ENCODE measurements at places on chromosomes 1 and 21.

- no peak for DNase-seq
These were observed 587 bp downstream of the SCNM1 start for GRCh38 chr1:151166505-151166956.

DNA sequence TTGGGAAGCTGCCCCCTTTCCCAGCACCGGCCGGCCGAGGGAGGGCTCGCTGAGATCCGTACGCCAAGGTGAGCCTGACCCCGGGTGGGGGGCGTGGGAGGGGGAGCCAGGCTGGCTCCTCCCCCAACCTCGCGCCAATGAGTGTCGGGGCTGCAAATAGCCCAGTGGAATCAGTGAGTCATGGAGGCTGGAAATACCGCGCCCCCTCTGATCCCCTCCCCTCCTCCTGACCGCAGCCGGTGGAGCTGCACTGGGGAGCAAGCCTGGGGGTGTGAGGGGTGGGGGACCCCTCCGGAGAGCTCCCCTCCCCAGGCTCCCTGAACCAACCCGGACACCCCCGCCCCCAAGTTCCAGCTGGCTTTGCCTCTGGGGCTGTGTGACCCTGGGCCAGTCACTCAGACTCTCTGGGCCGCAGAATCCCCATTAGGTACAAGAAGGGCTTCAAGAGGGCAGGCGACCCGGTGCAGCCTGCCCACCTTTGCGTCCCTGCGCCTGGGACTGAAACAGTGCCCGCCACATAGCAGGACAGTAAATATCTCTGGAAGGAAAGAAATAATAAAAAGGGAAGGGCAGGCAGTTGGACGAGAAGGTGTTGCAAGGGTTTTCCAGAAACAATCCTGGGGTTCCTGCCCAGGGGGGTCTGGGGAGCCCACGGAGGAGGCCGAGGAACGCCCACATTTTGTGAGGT, 4.5 kb downstream of the HSPB7 start:
- peak; percentile 30 for DNase-seq

GRCh38 chr1:89035080-89035479, 12.4 kb upstream of the GBP3 start:
- no peak for DNase-seq

GRCh38 chr1:95953015-95953414, 719.0 kb downstream of the RWDD3 start:
- no peak for DNase-seq

DNA sequence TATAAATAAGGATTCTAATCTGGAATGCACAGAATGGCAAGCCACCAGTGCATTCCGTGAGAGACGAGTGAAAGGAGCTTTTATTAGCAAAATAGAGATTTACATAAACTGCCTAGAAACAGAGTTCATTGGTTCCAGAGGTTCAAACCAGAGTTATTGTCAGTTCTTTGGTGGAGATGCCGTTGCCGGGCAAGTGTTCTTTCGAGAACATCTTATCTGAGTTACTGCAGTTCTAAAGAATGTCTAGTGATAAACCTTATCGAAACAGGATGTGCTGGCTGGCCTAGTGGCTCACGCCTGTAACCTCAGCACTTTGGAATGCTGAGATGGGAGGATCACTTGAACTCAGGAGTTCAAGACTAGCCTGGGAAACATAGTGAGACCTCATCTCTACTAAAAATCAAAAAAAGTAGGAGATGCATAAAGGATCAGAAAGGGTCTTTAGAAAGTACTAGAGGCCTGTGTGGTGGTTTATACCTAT, 19.9 kb upstream of the EVI5 start:
- no peak for DNase-seq

- no peak for DNase-seq
These were observed 155.9 kb upstream of the L1TD1 start for GRCh38 chr1:62038594-62039284.

DNA sequence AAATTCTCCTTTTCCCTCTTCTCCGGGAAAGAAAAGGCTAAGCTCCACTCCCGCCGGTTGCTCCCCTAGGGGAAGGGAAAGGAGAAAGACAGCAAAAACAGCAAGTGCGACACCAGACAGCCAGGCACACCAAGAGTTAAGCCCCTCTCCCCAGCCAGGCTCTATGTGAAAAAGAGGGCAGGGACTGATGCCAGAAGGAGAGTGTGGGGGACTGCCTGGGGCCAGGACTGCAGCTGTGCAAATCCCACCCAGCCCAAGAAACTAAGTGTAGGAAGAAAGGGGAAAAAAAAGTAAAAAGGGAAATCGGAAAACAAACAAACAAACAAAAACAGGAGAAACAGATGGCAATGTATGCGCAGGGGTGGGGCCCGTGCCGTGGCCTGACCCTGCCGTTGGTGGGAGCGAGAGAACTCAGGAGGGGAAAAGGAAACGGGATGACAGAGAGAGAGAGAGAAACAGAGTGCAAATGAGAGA, 27.7 kb upstream of the FMO1 start:
- DNase-seq: no peak

DNA sequence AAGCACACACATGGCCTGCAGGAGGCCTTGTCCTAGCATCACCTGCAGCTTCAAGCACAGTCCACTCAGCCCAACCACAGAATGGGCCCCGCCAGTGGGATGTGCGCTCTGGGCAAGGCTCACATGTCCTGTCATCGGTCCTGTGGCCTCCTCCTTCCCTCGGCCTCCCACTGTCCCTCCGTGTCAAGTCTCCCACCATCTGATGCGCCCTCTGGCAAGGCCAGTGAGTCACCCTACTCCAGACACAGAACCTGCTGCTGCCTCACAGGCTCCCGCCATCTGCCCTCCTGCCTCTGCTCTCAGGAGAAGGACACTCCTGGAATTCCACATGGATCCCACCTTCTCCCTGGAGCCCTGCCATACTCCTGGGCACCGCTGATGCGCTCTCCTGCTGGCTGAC, 14.2 kb downstream of the KCNAB2 start:
- no peak for DNase-seq

- no peak for DNase-seq
These were observed 207.0 kb downstream of the TNR start for GRCh38 chr1:175536369-175536768.

GRCh38 chr21:43275421-43276211, 106.8 kb downstream of the CRYAA start:
- DNase-seq: no peak

- DNase-seq: no peak
These were observed 53.0 kb upstream of the LRRN2 start for GRCh38 chr1:204738506-204738905.

GRCh38 chr1:3925256-3925655, 25.2 kb upstream of the C1orf174 start:
- DNase-seq: no peak

GRCh38 chr1:237864338-237865244, 26.1 kb downstream of the ZP4 start:
- peak; percentile 2 for DNase-seq

DNA sequence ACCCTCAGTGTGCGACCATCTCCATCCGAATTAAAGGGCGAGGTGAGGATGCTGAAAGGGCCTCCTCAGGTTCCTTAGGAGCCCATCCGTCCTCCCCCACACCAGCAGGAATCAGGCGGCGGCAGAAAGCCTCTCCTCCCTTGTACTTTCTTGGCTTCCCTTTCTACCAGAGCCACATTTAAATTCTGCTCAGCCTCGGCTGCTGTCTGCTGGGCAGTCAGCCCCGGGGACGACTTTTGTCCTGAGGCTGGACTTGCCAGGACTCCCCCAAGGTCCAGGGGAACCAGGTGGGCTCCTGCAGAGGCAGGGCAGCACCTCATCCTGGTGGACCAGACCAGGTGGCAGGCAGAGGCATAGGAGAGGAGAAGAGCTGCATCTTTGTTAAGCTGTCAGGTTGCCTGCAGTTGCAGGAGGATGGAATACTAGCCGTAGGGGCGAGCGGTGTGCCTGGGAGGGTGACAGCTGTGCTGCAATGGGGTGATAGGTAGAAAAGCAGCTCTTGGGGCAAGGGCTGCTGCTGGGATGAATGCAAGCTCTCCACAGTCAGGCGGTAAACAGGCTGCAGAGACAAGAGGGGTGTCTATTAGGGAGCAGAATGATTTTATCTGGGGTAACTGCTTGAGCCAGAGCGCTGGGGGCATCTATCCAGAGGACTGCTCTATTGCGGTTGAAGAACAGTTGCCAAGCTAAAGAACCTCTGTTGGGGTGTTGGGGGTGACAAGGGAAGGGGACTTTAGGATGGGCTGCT, 46.2 kb upstream of the WASF2 start:
- no peak for DNase-seq

- DNase-seq: no peak
These were observed 159.8 kb upstream of the USP24 start for GRCh38 chr1:55374801-55375616.

- DNase-seq: no peak
These were observed 58.3 kb downstream of the UBE2T start for GRCh38 chr1:202283379-202283844.

- no peak for DNase-seq
These were observed 301.8 kb upstream of the DUSP10 start for GRCh38 chr1:222043444-222044292.

- no peak for DNase-seq
These were observed 259.8 kb upstream of the CAMK1G start for GRCh38 chr1:209323743-209324142.

GRCh38 chr1:199937661-199938060, 89.8 kb upstream of the NR5A2 start:
- no peak for DNase-seq

DNA sequence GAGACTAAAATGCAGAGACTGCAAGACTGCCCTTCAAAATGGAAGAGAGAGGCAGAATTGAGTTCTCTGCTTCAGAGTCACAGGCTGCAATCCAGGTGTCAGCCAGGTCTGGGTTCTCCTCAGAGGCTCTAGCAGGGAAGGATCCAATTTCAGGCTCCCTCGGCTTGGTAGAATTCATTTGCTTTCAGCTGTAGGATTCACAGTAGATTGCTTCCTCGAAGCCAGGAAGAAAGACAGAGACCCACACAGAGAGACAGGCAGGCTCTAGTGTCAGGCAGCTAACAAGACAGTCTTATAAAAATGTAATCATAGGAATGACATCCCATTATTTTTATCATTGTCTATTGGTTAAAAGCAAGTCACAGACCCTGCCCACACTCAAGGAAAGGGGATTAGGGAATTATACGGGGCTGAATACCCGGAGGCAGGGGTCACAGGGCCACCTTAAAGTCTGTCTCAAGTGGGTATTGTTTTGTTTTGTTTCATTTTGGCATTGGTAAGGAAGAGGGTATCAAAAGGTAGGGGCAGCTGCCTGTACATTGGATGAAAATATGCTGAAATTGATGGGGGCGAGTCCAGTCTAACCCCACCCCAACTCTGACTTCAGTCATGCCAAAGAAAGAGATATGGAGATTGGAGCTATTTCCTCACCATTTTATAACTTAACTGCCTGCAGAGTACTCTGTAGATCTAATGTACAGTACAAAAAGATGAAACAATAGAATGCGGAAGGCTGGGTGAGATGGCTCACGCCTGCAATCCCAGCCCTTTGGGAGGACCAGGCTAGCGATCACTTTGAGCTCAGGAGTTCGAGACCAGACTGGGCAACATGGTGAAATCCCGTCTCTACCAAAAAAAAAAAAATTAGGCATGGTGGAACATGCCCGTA, 9.5 kb upstream of the TBCE start:
- no peak for DNase-seq

- no peak for DNase-seq
These were observed 10.3 kb upstream of the ERMAP start for GRCh38 chr1:42806593-42806992.

DNA sequence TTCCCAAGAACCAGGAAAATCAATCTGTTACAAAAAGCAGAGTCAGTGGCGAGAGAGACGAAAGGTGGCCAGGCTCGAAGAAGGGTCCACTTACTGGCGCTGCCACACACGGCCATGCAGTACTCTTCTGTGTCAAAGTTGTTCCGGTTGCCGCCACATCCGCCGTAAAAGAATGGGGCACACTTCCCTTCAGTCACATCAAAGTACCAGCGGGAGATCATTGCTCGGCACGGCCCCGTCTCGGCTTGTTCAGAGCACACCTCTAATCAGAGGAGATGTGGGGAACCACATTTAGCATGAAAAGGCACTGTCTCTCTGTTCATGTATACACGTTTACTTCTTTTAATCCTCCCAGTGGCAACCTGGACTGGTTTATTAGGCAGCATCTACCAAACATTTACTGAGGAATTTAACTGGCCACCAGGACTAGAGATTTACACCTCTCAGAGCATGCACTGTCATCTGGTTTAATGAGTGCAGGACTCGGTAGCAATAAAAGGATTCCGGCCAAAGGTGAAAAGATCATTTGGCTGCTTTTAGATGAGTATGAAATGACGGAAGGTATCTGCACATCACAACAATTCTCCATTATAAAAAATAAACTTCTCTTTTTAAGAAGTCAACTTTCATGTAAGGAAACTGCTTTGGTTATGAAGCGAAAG, 170.5 kb downstream of the APP start:
- DNase-seq: peak; percentile 6

GRCh38 chr1:85357817-85358216, 81.4 kb upstream of the BCL10 start:
- DNase-seq: no peak

DNA sequence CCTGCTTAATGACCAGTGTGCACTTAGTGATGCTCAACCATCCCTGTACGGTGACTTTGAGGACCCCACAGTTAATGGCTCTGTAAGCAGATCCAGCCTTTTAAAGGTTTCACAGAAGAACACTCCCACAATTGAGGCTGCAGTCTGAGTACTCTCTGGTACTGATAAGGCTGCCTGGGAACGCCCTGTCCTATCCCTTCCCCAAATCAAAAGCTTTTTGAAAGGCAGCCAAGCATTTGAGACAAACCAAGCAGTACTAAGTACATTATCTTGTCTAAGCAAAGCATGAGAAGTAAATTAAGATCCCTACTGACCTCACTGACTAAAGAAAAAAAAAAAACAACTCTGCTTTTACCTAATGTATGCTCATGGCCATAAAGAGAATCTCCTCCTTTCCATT, 60.7 kb downstream of the SH3GLB1 start:
- DNase-seq: no peak

GRCh38 chr1:35220976-35221375, 28.0 kb upstream of the SFPQ start:
- DNase-seq: no peak

DNA sequence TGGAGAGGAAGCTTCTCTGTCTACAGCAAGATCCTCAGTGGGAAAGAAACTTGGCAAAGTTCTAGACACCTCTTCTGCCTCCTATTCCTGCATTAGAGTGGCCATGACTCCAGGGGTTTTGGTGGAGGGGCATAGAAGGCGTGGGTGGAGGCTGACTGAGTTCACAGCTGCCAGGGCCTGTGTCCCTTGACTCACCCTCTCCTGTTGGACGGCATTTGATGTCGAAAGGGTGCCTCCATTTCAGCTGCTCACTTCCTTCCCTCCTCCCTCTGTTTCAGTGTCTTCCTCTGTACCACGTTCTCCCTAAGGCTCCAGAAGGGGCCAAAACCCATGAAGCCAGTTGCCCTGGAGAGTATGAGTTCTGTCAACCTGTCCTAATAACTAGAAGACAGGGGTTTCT, 632 bp downstream of the TMEM79 start:
- DNase-seq: no peak

DNA sequence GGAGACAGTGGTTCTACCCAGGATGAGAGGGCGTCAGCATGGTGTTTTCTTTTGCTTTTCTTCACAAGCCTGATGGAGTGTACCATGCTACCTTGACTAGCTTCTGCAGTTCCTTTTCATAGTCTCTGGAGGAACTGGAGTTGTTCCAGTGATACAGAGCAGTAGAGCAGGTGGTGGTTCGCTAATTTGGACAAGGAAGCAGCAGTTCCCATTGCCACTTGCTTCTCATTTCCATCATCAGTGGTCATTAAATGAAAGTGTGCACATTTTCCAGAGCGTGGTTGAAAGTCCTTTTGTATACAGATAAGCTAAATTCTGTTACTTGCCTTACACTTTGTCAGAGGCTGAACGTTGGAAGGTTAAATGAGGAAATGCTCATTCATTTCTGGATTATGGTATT, 182.3 kb downstream of the C1orf21 start:
- DNase-seq: no peak
